ENCODE measurements at places on chromosomes 7 and 10. TPM values are rescaled to one million over a fixed set of nuclear protein-coding genes. Genes with fewer than 3 reads are reported as not detected.

GRCh38 chr7:132276976-132277725 lies 299.1 kb downstream of the PLXNA4 start:
- no peaks in the 10 kb centered on the region for H3K4me1 ChIP-seq
- no peaks in the 10 kb centered on the region for H3K36me3 ChIP-seq
- H3K27me3 ChIP-seq = no peaks in the 10 kb centered on the region
- H3K4me3 ChIP-seq = no peak overlapping the region

- DNase-seq = no peak
- H3K4me1 ChIP-seq = peaks cover 16% of the 10 kb centered on the region
- H3K27ac ChIP-seq = peak overlapping the region; percentile 48
Observed at GRCh38 chr10:5628451-5629302, 37.7 kb downstream of the ASB13 start.

- peaks cover 2% of the 10 kb centered on the region for H3K27me3 ChIP-seq
- H3K4me3 ChIP-seq = no peak overlapping the region
- H3K36me3 ChIP-seq = no peaks in the 10 kb centered on the region
- no peak for DNase-seq
Observed at GRCh38 chr7:155208681-155209477, 88.8 kb upstream of the INSIG1 start.

DNA sequence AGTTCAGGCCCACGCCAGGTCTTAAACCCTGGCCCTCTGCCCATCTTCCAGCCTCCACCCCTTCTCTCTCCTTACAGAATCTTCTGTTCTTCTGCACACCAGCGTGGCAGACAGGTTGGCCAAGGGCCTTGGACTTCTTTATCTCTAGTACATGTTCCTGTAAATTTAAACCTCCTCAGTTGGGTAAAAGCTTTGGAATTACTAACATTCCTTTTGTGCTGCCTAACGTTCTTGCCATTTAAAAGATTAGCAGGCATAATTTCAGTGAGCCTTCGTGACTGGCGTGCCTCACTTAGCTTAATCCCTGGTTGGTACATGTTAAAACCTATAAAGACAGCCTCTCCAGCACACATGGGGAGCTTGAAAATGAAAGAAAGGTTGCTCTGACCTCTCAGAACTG lies 192.2 kb downstream of the CUX1 start:
- H3K27ac ChIP-seq = peak overlapping the region; percentile 13
- no peaks in the 10 kb centered on the region for H3K27me3 ChIP-seq
- no peaks in the 10 kb centered on the region for H3K4me1 ChIP-seq

DNA sequence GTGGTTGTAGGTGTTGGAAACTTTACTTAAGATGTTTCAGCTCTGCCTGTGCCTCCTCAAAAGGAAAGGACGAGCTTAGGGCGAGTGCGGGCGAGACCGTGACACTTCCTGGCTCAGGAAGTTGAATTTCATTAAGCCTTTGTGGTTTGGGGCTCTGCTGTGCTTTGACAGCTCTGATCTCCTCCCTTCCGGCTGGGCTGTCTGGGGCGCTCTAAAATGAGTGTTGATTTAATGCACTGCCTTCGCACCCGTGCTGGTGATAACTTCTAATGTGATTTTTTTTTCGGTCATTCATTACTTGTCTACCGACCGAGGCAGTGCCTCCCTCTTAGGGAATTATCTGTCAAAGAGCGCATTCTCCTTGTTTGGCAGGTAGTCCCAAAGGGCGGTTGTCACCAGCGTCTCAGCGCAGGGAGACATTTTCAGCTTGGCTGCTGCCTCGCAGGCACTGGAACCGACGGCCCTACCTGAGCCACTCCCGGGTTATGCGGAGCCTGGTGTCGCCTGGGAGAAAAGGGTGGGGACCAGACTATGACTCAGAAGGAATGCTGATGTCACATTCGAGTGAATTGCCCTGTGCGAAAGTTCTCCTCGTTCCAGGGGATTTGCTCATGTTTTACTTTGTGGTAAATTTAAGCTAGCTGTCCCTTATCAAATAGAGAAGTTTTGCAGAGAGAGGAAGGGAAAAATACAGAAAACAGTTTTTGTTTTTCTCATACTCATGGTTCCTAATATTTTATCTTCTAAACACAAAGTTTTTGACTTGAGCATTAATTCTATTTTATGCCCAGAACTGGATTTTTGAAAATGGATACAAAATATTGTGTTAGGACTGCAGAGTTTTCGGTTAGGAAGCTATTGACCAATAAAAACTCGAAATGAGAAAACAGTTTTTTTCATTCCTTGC lies 920 bp downstream of the TES start:
- peak; percentile 74 for DNase-seq
- no peaks in the 10 kb centered on the region for H3K36me3 ChIP-seq

The LIPF gene
- not detected for total RNA-seq

The PRXL2A gene
- 78.6 TPM for total RNA-seq

All from heart left ventricle (tissue), 16 donors.